Posterior vena cava (tissue), 2 donors: ENCODE measurements at places on chromosomes 3 and 15. TPM values are rescaled to one million over a fixed set of nuclear protein-coding genes. Genes with fewer than 3 reads are reported as not detected.

GRCh38 chr3:184183679-184184078 lies 2.3 kb upstream of the ABCF3 start:
- DNase-seq = no peak

GRCh38 chr3:96428097-96428496 lies 386.3 kb upstream of the EPHA6 start:
- no peak for DNase-seq

Gene ANKRD63
- not detected for total RNA-seq

Gene GOLGA6L4
- total RNA-seq = 5.0 TPM

DNA sequence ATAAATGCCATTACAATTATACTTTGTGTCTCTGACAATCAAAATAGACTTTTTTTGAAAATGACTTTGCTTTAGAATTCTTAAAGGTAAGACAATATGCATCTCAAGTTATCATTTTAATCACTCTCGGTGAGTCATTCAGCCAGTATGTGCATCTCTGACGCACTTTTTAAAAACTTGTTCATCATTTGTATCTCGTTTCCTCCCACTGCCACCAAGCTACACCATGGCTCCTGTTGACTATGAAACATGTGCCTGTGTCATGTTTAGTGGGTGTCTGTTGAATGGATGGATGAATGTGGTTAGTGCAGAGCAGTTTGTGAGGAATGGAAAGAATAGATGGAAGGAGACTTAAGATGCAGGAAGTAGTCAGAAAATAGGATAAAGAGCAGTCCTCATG lies 68.6 kb downstream of the ARPP21 start:
- DNase-seq = no peak

- DNase-seq = no peak
Observed at GRCh38 chr3:16186086-16186485, 11.6 kb downstream of the GALNT15 start.

DNA sequence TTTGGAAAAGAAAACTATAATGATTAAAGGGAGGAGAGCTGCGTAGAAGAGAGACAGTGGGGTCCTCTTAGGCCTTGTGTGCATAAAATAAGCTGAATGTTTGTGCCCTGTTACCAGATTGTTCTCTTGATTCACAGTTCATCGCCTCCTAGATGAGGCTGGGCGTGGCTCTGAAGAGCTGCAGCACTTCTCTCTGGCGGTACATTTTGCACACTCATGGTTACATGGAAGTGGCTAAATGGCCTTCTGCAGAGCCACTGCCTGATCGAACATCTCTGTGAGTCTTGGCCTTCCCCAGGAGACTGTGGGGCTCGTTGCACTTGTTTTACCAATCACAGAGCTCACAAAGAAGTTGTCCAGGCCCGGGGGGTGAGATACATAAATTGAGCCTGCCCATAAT lies 208.8 kb downstream of the GABRG3 start:
- DNase-seq = no peak

- DNase-seq = no peak
Observed at GRCh38 chr3:16343101-16343500, 78.1 kb downstream of the OXNAD1 start.

Gene NR2E3
- not detected for total RNA-seq

- no peak for DNase-seq
Observed at GRCh38 chr15:79918278-79918677, 21.5 kb upstream of the MTHFS start.

DNA sequence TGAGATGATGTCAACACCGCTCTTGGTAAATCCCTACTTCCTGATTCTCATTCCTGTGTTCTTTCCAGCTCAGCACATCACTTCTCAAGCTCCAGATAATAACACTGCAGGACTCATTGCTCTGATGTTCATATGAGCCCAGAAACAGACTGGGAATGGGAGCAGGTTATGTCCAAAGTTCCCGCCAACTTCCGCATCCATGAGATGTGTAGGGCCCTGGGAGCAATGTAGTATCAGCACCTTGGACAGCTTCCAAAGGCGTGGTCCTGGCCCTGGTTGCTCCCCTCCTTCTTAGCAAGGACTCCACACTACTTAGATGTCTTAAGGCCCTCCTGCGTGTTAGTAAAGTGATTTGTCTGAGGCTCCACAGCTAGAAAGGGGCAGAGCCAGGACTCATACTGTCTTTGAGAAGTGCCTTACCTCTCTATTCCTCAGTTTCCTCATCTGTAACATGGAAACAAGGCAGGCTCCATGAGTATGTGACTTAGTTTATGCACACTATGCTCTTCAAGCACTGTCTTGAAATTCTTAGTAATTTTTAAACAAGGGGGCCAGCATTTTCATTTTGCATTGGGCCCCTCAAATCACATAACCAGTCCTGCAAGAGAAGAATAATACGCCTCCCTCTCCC lies 27.9 kb upstream of the SLC6A1 start:
- DNase-seq = no peak

Gene LYZL4
- total RNA-seq = not detected

Gene ZNF620
- 3.7 TPM for total RNA-seq

Gene TSPAN3
- 128 TPM for total RNA-seq

- DNase-seq = no peak
Observed at GRCh38 chr3:112074616-112075497, 11.3 kb upstream of the C3orf52 start.

DNA sequence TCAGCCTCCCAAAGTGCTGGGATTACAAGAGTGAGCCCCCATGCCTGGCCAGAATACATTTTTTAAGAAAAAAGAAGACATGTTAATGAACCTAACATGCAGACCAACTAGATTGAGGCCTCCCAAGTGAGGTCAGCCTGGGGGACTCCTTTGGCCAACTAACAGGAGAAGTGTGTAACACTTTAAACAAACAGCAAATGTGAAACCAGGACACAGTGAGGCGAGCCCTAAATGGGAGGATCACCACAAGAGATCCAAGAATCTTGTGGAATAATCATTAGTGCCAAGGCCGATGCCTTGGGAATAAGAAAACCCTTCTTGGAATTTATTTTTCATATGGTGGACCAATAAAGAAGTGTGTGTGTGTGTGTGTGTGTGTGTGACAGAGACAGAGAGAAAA lies 73.9 kb downstream of the ATP10A start:
- DNase-seq = peak; percentile 82

DNA sequence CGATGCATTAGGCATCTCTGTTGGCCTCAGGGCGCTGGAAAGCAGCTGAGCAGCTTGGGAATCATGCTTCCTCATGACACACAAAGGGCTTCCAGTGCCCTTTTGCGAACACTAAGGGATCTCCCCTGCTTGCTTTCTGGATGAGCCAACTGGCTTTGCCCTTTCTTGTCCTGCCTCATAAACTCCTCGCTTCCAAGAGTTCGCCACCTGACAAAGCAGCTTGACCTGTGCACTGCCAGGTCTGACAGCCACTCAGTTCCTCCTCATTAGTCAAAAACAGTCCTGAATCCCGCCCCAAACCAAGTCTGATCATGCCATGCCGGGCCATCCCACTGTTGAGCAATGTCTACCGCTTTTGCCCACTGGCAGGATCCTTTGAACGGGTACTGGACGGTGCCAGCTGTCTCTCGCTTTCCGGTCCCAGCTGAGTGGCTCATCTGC lies 265.4 kb upstream of the LYSMD4 start:
- DNase-seq = no peak

GRCh38 chr15:55859681-55860080 lies 116.7 kb upstream of the PRTG start:
- no peak for DNase-seq

Gene CYP8B1
- total RNA-seq = 0.10 TPM
